GM12865 (cell line): ENCODE measurements at places on chromosomes 6 and 20.
A peak's percentile ranks its signal among the peaks of the same experiment; 100 is the strongest.

- DNase-seq = no peak
These were observed 39.2 kb upstream of the CST7 start for GRCh38 chr20:24909861-24910260.

GRCh38 chr6:61649845-61650244 is 636.2 kb downstream of the KHDRBS2 start:
- no peak for DNase-seq

- DNase-seq = no peak
These were observed 19.5 kb downstream of the PTGIS start for GRCh38 chr20:49548371-49548947.

DNA sequence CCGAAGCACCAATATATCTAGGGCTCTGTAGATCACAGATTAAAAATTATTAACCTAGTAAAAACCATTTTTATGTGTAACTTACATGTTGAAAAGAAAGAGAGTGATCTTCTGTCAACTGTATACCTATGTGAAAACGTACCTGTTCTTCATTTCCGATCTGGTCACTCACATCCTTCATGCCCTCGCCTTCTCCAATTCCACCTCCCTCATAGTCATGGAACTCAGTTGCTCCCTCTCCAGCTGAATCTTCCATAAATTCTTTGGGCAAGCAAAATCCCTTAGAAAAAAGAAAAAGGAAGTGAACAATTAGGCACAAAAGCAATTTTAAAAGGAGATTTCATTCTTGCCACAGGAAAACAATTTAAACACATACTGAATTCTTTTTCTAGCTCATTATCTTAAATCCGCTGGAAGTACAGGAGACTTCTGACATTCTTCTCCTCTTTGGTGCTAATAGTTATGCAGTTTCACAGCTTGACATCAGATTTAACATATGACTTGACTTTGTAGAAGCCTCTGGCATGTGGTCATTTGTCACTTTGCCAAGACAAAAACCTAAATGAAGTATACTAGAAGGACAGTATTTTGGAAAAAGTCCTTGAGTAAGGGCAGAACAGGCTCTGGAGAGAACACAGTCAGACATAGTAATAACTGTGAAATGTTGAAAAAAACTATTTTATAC is 29.5 kb upstream of the LYRM2 start:
- no peak for DNase-seq

- peak; percentile 89 for DNase-seq
These were observed 99.7 kb downstream of the EYA2 start for GRCh38 chr20:46994341-46994740.

GRCh38 chr20:53557130-53557529 is 36.5 kb downstream of the ZNF217 start:
- DNase-seq = no peak

- DNase-seq = peak; percentile 87
These were observed 1.3 kb downstream of the TAPBP start for GRCh38 chr6:33312361-33313104.

- DNase-seq = no peak
These were observed 408.5 kb upstream of the SULF2 start for GRCh38 chr20:48193627-48194425.

DNA sequence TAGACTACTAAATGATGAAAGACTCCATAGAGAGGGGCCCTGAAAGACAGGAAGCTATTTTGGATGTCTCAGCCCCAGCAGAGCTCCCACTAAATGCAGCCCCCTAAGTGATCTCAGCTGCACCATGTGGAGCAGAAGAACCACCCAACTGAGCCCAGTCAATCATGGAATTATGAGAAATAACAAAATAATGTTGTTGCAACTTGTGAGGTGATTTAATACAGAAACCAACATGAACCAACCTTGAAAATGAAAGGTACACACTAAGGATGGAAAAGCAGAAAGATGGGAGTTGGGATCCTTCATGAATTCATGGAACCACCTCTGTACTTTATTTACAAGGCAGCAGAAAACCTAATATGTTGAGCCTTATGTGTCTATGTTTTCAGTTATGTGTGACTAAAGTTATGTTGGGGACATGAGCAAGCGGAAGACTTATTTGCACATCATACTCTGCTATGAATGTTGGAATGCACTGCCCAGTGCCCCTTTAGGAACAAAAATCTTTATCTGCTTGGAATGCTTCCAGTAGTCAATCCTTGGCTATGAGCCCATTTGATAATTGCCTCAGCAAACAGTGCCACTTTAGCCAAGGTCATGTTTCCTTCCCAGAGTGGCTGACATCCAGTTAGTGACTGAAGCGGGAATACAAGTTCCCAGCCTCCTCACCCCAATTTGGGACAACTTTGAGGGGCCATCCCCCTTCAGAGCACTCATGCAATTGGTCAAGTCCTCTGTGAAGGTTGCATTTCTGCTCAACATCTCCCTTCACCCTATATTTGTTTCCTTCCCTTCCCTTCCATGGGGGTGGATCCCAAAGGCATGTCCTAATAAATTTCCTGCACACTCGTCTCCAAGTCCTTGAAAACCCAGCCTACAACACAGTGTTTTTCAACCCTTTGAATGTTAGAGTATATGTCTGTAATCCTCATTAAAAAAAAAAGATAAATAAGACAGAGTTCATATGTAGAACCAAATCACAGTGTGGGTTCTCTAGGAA is 18.4 kb downstream of the TP53RK start:
- no peak for DNase-seq

GRCh38 chr6:112744827-112745226 is 397.7 kb downstream of the RFPL4B start:
- DNase-seq = no peak

DNA sequence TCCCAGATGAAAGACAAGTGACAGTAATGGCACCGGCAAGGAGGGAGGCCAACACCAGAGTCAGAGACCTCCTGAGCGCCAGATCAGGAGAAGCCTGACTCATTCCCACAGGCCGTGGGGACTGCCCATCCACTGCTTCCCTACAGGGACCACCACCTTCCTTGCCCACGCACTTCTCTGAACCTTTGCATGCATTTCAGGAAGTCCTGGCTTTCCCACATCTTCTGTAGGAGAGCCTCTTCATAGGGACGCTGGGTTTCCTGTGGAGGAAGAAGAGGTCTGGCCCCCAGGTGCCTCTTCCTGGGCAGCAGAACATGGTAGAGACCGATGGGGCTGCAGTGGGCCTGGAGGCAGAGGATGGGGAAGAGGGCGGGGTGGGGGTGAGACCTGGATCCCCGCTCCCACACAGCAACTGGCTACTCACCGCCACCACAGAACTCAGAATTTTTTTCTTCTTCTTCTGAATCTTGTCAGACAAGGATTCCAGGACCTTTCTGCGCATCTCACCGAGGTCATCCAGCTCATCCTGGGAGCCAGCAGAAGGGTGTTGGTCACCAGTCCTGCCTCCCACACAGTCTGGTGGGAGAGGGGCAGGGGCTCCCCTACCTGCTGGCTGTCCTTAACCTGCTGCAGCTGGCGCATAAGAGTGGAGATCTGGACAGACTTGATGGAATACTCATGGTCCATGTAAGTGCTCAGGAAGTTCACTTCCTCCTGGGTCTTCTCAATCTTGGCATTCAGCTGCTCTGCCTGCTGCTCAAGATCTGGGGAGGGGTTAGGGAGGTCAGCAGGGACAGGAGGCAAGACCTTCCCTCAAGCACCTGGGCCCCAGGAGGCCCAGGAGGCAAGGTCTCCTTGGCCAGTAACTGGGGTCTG is 13.7 kb downstream of the C20orf96 start:
- DNase-seq = no peak

DNA sequence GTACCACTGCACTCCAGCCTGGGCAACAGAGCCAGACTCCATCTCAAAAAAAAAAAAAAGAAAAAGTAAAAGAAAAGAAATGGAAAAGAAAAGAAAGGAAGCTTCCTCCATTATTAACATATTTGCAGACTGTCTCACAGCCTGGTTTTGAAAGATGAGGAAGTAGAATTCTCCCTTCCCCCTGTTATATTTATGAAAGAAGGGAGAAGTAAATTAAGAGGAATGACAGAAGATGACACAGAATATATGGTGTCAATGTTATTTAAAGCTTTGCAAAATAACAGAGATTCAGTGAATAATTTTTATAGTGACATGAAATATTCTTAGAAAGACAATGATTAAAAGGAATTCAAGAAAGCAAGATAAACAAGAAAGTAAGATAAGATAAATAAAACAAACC is 83.7 kb upstream of the PRSS16 start:
- no peak for DNase-seq

DNA sequence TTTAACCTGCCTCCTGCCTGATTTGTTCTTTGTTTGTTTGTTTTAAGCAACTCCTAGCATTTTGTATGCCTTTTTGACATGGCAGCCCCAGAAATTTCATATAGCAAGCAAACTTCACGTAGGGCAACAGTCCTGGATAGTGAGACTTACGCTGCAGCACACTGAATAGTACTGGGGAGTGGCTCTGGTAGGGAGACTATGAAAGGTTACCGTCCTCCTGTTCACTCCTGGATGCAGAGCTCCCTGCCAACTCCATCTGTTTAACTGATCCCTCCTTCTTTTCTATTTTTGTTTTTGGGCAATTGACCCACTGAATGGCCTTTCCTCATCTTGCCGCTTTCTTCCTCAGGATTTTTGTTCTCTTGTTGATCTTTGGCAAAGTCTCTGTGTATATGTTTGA is 44.5 kb upstream of the BMP6 start:
- no peak for DNase-seq

GRCh38 chr20:46975976-46976375 is 81.3 kb downstream of the EYA2 start:
- DNase-seq = no peak

DNA sequence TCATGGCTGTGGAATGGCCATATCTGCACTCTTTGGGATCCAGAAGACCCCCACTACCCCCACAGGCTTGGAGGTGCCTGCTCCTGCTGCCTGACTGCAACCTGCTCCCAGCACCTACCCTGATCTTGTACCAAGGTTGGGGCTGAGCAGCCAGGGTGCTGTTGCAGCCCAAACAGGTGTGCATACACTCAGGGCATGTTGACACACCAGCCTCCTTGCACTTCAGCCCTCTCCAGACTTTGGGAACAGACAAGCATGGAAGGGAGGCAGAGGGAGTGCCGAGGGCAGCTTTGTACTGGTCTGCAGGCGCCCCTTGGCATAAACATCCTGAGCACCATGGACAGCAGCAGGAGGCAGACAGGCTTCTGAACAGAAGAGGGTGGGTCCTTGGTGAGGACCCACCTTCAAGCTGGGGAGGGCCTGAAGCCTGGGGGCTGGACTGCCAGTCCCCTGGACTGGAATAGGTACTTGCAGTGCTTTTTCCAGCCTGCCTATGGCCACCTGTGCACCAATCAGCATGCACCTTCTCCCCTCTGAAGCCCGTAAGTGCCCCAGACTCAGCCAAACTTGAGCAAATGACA is 1675.8 kb downstream of the HACE1 start:
- DNase-seq = no peak

DNA sequence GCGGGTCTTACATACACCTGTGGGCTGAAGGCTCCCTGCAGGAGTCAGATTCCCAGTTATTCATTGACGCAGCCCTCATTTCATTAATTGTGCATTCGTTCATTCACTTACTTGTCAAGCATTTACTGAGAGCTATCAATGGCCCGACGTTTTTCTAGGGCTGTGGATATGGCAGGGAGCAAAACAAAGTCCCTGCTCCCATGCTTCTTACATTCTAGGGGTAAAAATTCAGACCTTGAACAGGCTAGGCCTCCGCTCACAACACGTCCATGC is 369 bp upstream of the NSFL1C start:
- DNase-seq = no peak

- DNase-seq = peak; percentile 18
These were observed 253.8 kb upstream of the STXBP5 start for GRCh38 chr6:146950351-146950835.

- peak; percentile 47 for DNase-seq
These were observed 3.4 kb upstream of the TBC1D7 start for GRCh38 chr6:13331516-13332348.

DNA sequence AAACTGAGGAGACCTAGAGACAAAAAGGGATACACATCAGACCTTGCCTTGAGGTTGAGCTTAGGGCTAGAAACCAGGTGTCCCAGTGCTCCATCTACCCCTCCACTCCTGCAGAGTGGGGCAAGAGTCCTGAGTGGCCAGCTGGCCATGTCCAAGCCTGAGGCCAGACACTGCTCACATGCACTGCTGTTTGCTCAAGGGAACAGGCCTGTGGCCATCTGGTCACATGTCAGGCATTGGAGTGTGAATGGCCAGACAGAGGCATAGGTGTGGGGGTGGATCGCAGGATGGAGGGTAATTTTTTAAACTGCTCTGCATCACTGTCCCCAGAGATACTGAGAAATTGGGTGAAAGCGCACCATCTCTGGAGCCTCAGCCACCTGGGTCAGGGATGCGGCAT is 30.5 kb downstream of the MAFB start:
- DNase-seq = no peak

GRCh38 chr6:41545247-41545702 is 906 bp upstream of the FOXP4 start:
- no peak for DNase-seq

DNA sequence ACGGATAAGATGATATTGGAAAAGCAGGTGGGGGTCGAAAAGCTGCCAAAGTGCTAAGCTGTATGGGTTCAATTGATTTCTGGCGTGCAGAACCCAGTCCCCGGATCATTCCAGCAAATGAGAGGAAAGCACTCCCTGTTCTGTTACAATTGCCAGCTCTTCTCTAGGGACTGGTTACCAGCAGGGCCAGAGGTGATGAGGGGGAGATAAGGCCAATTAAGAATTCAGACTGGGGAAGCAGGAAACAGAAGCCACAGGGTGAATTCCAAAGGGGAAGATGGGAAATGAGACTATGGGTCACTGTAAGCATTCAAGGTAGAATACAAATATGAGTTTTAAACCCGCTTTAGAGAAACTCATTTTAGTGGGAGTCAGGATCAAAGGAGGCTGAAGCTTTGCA is 349.4 kb upstream of the MAP3K7 start:
- no peak for DNase-seq

- DNase-seq = no peak
These were observed 68.5 kb upstream of the ARMH2 start for GRCh38 chr6:24867104-24867703.

DNA sequence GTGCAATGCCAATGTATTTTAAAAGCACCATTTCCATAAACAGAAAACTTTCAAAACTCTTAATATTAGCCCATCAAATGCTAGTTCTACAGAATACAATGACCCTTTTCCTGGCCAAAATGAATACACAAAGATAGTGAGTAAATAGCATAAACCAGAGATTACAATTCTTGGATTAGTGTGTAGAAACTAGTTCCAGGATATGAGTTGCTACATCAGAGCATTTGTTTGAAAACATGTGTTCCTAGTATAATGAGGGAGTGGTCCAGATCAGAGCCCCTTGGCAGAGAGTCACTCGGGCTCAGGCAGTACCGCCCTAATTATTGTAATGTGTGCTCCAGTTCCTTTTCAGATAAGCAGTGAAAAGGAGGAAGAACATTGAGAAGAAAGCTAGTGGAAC is 63.7 kb upstream of the COL21A1 start:
- no peak for DNase-seq

DNA sequence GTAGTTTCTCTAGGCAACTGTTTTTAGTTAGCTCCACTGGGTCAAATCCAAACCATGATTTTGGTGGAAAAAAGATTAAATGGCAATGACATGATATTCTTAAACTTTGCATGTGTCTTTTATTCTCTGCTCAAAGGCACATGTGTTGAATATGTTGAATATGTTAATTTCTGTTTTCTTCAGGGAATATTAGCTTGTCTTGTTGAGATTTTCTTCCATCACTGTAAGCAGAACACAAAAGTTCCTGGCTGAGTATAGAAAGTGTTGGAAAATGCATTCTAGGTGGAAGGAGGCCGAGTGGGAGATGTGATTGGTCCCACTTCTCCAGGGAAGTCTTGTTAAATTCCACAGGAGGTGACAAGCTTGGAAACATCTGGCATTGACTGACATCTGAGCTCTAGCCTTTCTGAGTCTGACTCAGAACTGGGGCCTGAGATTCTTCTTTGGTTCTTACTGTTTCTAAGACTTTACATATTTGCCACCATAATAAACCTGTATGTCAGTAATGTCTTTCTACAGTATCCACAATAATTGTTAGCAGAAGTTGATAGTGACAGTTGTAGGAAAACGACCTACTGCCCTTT is 81.1 kb downstream of the LAMA4 start:
- DNase-seq = no peak
